Mesenteric fat pad (tissue), 1 donor: ENCODE measurements at places on chromosomes 1 and 21. TPM values are rescaled to one million over a fixed set of nuclear protein-coding genes. Genes with fewer than 3 reads are reported as not detected.

DNA sequence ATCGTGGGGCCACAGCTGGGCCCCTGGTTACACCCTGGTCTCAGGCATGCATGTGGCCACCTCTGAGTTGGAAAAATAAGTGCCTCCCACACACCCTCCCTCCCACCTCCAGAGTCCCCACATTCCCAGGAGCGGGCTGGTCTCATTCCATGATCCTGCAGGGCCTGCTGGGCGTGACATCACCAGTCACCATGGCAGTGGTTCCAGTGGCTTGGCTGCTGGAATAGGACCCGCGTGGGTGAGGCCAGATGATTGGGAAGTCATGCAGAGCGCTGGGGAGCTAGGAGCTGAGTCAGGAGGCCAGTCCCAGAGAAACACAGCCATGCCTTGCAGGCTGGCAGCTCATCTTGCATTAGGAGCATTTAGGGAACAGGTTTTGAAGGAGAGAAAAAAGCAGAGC, 125.4 kb upstream of the TMEM51 start:
- no peak for DNase-seq

- no peak for DNase-seq
Measured at GRCh38 chr1:80385650-80386049, 1379.1 kb upstream of the ADGRL4 start.

MXRA8 gene
- 109 TPM for total RNA-seq

DNA sequence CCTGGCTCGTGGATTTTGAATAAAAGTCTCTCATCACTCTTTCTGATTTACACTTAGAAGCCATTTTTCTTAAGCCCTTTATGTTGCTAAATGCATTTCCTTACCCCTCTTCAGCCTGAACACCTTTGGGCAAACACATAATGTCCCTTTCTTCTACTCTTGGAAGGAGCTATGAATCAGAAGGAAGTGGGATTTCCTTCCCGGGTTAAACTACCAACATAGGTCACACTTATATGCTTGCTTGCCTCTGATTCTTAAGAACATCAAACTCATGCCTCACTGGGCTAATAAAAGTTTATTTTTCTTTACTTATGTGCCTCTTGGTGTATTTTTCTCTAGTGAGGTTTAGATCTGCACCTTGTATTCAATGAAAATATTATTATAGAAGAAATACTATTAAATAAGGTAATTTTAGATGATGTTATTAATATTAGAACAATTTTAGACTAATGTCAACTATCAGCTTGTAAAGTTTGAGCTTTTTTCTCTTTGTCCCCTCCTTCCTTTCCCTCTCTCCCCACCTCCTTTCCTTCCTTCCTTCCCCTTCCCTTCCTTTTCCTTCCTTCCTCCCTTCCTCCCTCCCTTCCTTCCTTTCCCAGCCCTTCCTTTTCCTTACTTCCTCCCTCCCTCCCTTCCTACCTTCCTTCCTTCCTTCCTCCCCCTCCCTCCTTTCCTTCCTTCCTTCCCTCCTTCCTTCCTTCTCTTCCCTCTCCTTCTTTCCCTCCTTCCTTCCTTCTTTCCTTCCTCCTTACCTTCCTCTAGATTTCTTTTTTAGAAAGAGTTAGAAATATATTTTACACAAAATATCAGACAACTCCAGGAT, 66.5 kb upstream of the KCNJ6 start:
- no peak for DNase-seq

- DNase-seq, result no peak
Measured at GRCh38 chr21:21406921-21407320, 408.7 kb downstream of the NCAM2 start.

DNA sequence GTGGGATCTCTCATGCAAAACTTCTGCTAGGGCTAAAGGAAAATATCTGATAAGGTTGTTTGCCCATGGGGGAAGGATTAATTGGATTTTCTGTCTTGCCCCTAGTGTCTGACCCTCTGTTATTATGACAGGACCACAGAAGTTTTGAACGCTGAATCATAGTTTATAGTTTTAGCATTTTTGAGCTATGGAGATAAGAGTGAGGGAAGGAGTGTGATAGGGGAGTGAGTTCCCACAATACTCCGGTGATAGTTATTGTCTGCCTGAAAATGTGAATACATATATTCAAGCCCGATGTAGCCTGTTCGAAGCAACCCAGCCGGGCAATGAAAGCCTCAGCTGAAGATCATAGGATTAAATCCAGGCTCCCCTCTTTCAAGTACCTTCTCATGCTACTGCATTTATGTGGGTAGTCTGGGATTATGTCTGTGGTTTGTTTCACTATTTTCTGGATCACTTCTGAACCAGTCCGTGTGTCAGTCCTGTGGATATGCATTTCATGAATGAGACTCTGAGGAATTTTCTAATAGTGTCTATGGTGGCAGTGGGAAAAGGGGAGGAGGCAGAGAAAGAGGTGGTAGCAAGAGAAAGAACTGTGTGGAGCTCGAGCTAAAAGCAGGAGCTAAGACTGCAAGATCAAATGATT, 258.7 kb downstream of the DISC1 start:
- no peak for DNase-seq

- no peak for DNase-seq
Measured at GRCh38 chr1:240036526-240036925, 55.2 kb upstream of the FMN2 start.

GRCh38 chr1:79827446-79827845, 820.9 kb upstream of the ADGRL4 start:
- DNase-seq, result no peak

- DNase-seq, result no peak
Measured at GRCh38 chr1:36419140-36419539, 21.4 kb upstream of the LSM10 start.

VWA5B1 gene
- total RNA-seq, result not detected

DNA sequence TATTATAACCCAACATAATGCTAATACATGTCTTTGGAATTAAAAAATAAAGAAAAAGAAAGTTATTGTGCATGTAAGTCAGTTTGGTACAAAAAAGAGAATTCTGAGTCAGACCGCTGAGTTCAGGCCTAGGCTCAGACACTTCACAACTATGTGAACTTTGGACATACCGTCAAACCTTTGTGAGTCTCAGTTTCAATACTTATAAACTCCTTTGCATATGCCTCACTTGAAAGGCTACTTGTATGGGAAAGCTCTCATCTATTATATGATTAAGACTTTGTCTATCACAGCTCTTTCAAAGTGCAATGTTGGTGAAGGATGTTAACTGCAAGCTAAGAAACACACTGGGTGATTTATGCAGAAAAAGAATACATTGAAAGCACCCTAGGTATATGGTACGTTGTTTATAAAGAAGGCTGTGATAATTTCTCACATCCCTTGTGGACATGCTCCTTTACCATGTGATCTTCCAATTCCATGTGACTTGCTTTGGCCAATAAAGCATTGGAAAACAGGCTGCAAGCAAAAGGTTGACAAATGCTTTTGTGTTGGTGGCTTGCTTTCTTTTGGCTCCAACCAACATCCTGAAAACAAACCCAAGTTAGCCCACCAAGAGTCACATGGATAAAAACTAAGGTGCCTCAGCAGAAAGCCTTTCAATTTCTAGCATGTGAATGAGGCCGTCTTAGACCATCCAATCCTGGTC, 49.6 kb downstream of the INTS7 start:
- DNase-seq, result no peak

IGSF3 gene
- total RNA-seq, result 0.84 TPM

DNA sequence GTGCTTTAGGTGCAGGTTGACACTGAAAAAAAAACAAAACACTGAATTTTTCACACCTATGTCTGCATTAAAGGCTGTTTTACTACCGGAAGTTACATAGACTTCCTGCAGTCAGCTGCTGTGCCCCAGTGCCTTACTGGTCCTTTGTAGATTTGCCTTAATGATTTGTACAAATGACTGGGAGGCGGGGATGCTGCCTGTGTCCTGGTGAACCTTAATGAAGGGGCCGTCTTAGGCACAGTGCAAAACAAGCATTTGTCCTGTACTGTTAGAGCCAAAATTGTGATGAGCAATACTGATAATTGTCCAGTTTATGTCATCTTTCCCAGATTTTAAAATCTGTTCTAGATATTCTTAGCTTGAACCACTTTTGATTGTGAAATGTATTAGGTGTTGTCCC, 90.9 kb upstream of the PGD start:
- no peak for DNase-seq

STYXL2 gene
- 0.42 TPM for total RNA-seq

RSPH1 gene
- total RNA-seq, result 0.22 TPM

GRCh38 chr1:176837708-176838107, 326.8 kb downstream of the ASTN1 start:
- DNase-seq, result no peak

DNA sequence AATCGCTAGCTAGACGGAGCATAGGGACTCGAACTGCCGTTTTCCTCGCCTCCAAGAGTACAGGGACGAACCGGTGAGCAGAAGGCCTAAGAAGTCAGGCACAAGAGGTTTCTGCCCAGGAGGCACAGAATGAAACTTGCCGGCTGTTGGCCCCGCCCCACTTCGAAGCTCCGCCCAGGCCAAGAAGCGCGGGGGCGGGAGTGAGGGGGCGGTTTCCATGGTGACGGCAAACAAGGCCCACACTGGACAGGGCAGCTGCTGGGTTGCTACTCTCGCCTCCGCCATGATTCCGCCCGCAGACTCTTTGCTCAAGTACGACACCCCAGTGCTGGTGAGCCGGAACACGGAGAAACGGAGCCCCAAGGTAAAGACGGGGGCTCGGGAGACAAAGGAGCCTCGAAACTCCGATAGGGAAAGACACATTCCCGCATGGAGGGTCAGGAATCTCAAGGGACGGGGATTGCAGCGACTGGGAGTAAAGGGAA, at the start of gene DNALI1:
DNALI1 (plus strand) TSS at position 229 of the 485 bp plus-strand sequence; CDS start at position 284, 55 bp downstream.
- peak; percentile 93 for DNase-seq

NIT1 gene
- total RNA-seq, result 32.7 TPM
